ENCODE measurements at places on chromosomes 5 and 9.

DNA sequence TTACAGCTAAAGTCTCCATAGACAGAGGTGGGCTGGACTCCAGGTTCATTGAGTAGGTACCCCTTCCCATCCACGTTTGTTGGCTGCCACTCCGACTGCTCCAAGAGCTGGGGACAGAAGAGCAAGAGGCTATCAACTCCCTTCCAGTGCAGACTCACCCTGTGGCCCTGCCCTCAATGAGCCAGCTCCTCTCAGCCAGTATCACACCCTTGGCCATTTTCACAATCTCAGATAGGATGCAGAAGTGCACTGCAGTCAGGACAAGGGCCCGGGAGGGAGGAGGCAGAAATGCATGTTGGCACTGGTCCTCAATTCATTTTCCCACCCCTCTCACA, 6.2 kb downstream of the IRF1 start:
- no peak for DNase-seq

GRCh38 chr9:37001459-37001858, 32.6 kb downstream of the PAX5 start:
- DNase-seq = peak; percentile 86

GRCh38 chr5:135977375-135977928, 22.7 kb upstream of the LECT2 start:
- no peak for DNase-seq

DNA sequence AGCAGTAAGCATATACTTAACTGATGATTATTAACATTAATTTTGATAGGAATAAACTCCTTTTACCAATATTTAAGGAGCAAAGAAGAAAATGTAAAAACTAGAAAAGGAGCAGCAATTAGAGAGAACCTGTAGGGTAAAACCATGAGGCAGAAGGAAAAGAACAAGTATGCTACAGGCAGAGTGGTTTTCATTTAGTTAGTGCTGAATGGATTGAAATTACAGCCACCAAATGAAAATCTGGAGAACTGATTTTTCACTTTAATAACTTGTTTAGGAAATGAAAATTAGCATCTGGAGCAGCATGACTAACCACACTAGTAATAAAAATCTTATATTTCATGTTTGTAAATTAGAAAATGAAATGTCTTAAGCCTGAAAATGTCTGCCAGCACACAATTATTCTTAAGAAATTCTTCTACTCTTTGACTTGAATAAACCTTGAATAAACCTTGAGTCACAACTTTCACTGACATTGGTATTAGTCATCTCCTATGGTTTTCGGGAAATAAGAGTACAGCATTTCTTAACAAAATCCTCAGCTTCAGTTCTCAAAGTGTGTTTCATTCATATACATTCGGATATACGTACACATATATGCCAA, 1504.9 kb upstream of the C9orf72 start:
- no peak for DNase-seq

- DNase-seq = no peak
Measured at GRCh38 chr9:32622948-32623347, 12.5 kb downstream of the TAF1L start.

DNA sequence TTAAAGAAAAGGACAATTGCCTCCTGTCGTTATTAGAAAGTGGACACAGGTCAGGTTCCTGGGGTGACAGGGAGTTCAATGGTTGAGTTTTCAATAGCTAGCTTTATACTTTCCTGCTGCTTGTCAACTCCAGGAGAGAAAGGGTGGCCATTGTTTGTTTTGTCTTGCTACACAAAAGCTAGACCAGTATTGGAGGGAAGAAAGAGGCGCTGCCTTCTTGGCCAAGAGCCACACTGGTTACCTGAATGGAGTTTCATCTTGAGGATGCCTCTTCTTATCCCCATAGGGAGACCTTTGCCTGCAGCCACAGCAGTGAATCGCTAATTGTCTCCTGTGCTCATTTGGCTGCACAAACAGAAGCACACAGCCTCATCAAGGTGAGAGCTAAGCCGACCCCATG, 279.4 kb upstream of the GRIA1 start:
- DNase-seq = no peak

DNA sequence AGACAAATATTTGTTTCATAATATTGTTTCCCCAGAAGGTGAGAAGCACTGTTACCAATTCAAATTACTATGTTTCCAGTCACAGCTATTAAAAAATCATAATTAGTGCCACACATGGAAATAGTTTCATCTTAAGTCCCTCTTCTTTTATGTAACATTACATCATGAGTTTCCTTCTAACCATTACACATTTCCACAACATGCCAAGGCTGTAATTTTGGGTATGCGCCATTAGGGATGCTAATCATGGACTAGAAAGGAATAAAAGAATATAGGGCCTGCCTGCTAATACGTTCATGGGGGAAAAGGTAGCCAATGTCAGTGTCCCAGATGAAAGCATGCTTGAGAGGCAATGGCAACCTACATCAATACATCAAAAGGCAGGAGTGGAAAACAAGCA, 142.5 kb upstream of the LPAR1 start:
- DNase-seq = no peak

- peak; percentile 11 for DNase-seq
Measured at GRCh38 chr9:29212397-29213387, 1639.4 kb upstream of the C9orf72 start.

DNA sequence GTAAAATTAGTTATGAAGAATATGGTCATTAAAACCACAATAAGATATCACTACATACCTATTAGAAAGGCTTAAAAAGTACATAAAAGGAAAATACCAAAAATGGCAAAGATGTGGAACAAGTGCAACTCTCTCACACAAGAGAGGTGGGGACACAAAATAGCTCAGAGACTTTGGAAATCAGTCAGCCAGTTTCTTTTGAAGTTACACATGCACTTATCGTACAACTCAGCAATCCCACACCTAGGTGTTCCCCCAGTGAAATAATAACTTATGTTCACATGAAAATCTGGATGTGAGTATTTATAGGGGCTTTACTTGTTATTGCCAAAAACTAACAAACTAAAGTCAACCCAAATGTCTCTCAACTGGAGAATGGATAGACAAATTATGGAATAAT, 9.8 kb upstream of the RICTOR start:
- no peak for DNase-seq

DNA sequence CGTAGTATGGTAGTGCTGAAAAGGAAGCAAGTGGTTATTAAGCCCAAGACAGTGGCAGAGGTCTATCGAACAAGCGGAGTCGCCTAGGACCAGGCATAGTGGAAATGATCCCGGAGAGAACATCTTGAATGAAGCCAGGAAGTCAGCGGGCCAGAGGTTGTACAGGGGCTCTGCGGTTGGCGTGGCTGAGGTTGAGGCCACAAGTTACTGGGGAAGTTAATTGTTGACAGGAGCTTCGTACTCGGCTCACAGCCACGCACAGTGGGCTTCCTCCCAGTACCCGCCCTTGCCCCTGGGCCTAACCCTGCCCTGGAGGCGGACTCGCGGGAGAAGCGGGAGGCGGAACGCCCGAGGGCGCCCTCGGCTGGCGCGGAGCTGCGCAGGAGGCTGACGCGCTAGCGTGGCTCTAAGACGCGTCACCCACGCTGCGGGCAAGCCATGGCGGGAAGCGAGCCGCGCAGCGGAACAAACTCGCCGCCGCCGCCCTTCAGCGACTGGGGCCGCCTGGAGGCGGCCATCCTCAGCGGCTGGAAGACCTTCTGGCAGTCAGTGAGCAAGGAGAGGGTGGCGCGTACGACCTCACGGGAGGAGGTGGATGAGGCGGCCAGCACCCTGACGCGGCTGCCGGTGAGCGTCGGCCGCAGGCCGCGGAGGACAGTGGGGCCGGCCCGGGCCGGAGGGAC, at the start of gene FBXO4:
Gene FBXO4 (plus strand): TSS at position 410 of the 683 bp plus-strand sequence. CDS start 29 bp downstream, at position 439.
- DNase-seq = no peak

GRCh38 chr9:8809741-8810140, 1010.2 kb upstream of the DMAC1 start:
- DNase-seq = peak; percentile 4

GRCh38 chr5:168992687-168993086, 308.3 kb downstream of the SLIT3 start:
- DNase-seq = peak; percentile 37

- peak; percentile 11 for DNase-seq
Measured at GRCh38 chr9:97502222-97502983, 937 bp downstream of the TMOD1 start.

GRCh38 chr9:86946201-86947145, 833 bp downstream of the GAS1 start:
- DNase-seq = peak; percentile 40

- no peak for DNase-seq
Measured at GRCh38 chr9:125966959-125967711, 220.0 kb downstream of the PBX3 start.

GRCh38 chr5:78113689-78114264, 180.7 kb downstream of the AP3B1 start:
- DNase-seq = peak; percentile 6

- no peak for DNase-seq
Measured at GRCh38 chr5:74401281-74401945, 239.1 kb downstream of the ENC1 start.

DNA sequence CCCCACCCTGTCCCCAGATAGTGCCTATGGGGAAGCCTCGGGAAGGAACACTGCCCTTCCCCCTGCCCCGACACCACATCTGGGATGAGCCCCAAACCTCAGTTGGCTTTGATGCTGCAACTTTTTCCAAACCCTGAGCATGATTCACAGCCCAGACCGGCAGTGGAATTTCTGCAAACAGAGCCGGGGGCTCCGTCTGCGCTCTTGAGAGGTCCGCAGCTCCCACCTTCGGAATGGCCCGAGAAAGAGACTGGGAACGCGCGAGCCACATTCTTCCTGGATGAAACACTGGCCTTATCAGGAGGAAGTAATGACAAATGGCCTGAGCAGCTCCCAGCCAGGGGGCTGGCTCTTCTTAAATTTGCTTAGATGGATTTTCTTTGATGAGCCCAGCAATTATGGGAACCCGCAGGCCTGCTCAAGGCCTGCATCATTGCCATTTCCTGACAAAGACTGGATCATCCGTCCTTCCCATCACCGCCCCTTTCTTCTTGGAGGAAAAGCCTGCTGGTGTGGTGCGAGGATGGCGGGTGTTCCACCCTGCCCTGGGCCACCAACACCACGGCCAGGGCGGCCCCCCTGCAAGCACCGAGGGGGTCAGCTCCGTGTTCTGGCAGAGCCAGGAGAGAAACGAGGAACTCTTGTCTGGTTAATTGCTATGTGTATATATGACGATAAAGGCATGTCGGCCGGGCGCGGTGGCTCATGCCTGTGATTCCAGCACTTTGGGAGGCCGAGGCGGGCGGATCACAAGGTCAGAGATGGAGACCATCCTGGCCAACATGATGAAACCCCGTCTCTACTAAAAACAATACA, 38.8 kb upstream of the COL5A1 start:
- DNase-seq = no peak

GRCh38 chr5:109533751-109534272, 124.0 kb upstream of the PJA2 start:
- DNase-seq = peak; percentile 95

GRCh38 chr5:93573354-93574351, 7.4 kb downstream of the NR2F1-AS1 start:
- DNase-seq = no peak

- peak; percentile 40 for DNase-seq
Measured at GRCh38 chr5:44603496-44604272, 205.1 kb upstream of the MRPS30 start.

DNA sequence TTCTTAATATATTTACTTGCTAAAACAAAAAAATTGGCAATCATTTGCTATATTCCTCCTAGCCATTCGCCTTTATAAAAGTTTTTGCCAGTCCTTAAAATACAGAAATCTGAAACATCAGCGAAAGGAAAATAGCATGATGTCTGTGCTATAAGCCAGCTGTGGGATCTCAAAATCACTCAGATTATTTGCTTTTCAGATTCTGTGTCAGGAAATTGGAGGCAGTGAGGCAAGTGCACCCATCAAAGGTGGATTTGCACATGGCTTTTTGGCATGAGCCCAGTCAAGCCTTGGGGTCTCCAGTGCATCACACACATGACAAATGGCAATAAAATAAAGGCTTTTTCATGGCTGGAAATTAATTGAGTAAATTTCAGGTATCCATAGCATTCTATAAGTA, 196.8 kb upstream of the DAPK1 start:
- DNase-seq = no peak

GRCh38 chr9:5122116-5122515, 63.3 kb downstream of the INSL6 start:
- no peak for DNase-seq

All from SK-N-DZ (cell line).